DMS 273 treated with DMSO at 0.1 percent for 48 hours (cell line): ENCODE measurements at places on chromosomes 6 and 20.

GRCh38 chr6:159701413-159701999 lies 8.5 kb upstream of the SOD2 start:
- DNase-seq = no peak

- no peak for DNase-seq
Observed at GRCh38 chr6:149061930-149062329, 255.6 kb upstream of the TAB2 start.

- DNase-seq = no peak
Observed at GRCh38 chr20:15267935-15268334, 930.5 kb upstream of the FLRT3 start.

DNA sequence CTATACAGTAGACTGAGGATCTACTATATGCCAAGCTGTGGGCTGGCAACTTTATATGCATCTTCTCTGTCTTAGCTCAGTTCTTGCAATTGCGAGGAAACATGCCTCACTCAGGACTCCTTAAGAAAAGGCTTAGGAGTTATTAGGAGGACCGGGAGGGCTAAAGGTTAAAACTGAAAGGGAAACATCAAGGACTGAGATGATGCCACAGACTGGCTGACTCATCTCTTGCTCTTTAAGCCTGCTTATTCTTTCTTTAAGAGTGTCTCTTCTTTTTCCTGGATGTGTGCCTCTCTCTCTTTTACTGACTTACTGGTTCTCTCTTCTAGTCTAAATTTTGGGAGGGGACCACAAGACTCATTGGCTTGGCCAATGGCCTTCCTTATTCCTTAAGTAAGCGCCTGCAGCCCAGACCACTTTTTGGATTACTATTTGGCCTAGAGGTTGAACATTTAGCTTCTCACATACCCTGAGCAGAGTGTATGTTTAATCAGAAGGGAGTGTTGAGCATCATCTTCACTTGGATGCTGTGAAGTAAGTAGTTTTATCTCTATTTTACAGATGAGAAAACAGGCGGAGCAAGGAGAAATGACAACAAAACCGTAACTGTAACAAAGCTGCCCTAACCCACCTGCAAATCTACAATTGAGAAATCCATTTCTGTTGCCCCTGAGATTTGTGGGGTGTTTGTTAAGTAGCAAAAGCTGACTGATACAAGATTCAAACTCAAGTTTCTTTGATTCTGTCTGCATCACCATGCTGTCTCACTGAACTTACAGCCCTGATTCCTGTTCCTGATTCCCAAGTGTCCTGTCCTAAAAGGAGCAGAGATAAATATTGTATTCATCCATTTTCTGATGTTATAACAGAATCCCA lies 7.2 kb upstream of the SDC4 start:
- DNase-seq = no peak

- no peak for DNase-seq
Observed at GRCh38 chr6:9540534-9541126, 874.2 kb downstream of the TFAP2A start.

- no peak for DNase-seq
Observed at GRCh38 chr6:101703311-101703710, 309.8 kb downstream of the GRIK2 start.

DNA sequence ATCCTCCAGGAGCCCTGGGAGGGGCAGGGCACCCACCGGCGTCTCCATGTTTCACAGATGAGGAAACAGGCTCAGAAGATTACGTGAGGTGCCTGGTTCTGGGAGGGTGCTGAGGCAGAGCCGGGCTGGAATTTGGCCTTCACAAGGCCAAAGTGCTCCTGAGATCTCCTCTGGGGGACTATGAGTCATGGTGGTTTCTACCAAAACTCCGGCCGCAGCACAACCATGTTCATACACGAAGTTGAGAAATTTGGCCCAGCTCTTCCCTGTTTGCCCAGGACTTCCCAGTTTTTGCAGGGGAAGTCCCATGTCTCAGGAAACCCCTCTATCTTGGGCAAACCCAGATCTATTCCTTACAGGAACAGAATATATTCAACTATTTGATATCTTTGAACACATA lies 172.9 kb upstream of the CDYL start:
- no peak for DNase-seq

- no peak for DNase-seq
Observed at GRCh38 chr20:38601216-38602184, at the start of gene ARHGAP40. Gene ARHGAP40 (plus strand): TSS chr20:38601809.

DNA sequence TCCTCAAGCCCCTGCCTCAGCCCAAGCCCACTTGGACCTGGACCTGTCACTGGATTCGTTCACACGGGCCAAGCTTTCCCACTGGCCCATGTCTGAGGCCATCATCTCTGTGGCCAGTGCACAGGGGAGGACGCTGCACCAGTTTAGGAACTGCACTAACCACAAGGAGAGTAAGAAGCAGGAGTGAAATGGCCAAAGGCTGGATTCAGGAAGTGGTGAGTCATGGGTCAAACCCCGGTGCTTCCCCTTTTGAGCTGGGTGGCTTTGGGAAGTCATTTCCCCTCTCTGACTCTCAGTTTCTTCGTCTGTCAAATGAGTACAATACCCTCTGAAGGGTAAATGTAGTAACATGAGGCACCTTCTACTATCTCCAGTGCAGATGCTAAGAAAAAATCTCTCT lies 87.9 kb downstream of the CD40 start:
- no peak for DNase-seq

DNA sequence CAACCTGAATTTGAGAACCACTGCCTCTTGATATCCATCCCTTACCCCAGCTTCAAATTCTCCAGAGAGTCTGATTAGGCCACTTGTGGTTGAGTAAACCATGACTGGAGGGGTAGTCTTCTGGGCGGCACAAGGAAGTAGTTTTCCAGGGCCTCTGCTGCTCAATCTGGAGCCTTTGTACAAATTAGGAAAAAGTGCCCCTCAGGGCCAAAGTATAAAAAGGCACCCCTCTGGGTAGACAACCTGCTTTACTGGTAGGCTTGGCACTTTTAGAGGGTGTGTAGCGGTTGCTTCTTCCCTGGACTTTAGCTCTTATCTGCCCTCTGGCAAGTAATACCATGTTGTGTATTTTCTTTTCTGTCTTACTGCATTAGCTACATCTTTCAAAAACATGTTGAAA lies 32.9 kb upstream of the RPL7L1 start:
- no peak for DNase-seq

DNA sequence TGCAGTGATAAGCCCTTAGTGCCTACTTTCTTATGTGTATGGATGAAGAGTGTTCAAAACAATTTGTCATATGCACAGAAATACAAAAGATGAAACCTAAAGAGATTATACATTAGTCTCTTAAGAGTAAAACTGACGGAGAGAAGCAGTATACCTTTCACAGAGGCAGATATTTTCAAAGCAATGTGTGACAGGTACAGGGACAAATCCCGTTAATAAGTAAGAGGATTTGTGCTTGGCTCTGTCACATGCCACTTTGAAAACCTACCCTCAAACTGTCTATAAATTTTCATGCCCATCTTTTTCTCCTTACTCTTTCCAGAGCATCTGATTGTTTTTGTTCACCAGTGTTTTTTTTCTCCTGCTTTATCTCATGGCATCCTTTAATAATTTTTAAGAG lies 741.3 kb upstream of the MMS22L start:
- no peak for DNase-seq

DNA sequence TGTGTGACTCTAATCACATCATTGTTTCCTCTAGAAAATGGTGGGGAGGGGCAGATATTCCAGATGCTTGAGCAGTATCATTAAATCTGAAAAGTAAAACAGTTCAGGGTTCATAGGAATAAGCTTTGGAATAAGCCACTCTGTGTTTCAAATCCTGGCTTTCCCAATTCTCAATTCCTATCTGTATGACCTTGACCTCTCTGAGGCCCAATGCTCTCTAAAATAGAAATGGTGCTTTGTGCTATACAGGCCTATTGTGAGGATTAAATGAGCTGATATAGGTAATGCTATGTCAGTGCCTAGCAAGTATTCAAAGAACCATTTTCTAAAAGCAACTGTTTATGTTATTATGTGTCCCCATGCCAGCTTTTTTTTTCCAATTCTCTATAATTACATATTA lies 209.0 kb upstream of the PRSS16 start:
- no peak for DNase-seq

GRCh38 chr20:53623134-53623453 lies 29.5 kb upstream of the ZNF217 start:
- DNase-seq = no peak

DNA sequence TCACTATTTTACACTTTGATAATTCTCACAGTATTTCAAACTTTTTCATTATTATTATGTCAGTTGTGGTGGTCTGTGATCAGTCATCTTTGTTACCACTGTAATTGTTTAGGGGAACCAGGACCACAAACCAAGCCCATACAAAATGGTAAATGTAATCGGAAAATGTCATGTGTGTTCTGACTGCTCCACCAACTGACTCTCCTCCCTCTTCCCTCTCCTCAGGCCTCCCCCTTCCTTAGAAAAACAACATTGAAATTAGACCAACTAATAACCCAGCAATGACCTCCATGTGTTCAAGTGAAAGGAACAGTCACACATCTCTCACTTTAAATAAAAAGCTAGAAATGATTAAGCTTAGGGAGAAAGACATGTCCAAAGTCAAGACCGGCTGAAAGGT lies 63.8 kb downstream of the GMDS start:
- DNase-seq = no peak

GRCh38 chr20:23641936-23642751 lies 4.4 kb upstream of the CST3 start:
- DNase-seq = peak; percentile 59

DNA sequence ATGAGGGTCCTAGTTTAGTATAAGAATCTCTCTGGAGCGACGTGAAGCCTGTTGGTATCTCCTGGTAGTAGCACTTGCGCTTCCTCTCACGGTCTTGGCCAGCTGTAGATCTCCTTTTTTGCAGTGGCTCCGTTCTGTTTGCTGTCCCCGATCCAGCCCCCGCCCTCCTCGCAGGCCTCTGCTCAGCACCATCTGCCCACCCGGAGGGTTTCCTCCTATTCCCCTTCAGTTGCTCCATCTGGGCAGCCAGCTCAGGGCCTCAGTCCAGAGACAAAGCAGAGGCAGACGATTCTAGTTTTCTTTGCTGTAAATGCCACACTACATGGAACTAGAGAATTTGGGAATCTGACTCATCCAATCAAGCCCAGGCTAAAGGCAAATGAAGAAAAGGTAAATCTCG lies 126.6 kb downstream of the TIAM2 start:
- peak; percentile 80 for DNase-seq

DNA sequence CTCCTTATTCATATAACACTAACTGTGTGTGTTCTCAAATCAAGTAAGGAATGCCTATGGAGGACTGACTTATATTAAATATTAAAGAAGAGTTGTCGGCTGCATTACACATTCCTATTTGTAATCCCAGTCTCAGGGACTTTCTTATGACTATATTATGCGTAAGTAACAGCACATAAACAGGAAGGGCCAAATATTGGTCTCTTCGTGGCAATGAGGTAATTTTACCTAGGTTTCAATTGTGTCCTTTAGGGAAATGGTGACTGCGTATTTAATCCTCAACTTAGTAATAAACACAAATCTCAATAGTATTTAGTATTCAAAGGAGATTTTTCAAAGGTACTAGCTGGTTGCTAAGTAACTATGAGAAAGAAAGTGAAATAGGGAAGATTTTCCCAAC lies 22.8 kb upstream of the EPM2A start:
- DNase-seq = no peak

- DNase-seq = no peak
Observed at GRCh38 chr6:162153120-162153519, 574.4 kb downstream of the PRKN start.
